ENCODE measurements at places on chromosomes 13 and 19.

DNA sequence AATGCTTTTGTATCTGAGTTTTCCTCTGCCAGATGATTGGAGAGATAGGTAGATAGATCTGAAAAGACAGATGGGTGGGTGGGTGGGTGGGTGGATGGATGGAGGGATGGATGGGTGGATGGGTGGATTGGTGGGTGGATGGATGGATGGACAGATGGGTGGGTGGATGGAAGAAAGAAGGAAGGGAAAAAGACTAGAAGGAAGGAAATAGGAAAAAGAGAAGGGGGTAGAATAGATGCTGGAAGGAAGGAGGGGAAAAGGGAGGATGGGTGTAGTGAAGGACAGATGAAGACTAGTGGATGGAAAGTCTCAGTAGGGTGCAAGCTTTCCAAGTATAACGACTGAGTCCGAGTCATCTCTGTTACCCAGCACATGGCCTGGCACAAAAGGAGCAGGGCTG lies 19.0 kb upstream of the FBL start:
- no peak for DNase-seq

DNA sequence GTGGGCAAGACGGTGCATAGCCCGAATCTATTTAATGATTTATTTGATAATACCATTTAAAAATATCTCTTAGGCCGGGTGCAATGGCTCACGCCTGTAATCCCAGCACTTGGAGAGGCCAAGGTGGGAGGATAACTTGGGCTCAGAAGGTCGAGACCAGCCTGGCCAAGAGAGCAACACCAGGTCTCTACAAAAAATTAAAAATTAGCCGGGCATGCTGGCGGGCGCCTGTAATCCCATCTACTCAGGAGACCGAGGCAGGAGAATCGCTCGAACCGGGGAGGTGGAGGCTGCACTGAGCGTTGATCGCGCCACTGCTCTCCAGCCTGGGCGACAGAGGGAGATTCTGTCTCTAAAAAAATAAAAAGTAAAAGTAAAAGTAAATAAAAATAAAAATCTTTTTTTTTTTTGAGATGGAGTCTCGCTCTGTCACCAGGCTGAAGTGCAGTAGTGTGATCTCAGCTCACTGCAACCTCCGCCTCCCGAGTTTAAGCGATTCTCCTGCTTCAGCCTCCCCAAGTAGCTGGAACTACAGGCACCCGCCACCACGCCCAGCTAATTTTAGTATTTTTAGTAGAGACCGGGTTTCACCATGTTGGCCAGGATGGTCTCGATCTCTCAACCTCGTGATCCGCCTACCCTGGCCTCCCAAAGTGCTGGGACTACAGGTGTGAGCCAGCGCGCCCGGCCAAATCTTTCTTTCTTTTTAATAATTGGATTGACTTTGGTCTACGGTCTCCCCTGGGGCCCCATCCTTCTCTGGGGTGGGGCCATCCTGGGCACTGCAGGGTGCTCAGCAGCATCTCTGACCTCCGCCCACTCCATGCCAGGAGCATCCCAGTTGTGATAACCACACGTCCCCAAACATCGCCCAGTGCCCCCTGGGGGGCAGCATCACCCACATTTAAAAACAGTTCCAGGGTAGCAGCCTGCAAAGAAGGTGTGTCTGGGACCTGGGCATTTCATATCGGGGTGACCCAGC lies 90.7 kb downstream of the GNG7 start:
- DNase-seq = no peak

DNA sequence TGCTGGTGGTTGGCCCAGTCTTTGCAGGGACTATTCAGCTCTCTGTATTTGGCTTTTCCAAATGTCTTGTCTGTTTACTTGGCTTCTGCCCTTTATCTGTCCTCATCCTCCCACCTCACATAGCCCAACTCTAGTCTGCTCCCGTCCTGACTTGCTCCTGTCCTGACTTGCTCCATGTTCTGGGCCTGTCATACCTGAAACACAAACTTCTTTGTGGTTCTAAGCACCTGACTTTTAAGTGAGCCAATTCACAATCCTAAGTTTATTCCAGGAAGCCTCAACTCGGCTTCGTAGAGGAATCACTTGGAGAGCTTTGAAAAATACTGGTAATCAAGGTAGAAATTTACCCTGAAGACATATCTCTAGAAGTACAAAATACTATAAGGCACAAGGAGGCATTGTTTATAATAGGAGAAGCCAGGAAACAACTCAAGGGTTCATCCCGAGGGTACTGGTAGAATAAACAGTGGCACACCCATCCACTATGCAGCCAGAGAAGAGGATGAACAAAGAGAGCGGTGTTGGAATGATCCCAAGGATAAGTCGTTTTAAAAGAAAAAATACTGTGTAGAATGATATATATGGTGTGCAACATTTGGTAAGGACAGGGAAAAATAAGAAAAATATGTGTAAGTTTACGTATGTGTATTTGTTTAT lies 284.5 kb downstream of the FGF14 start:
- DNase-seq = no peak

- no peak for DNase-seq
Observed at GRCh38 chr13:37014609-37015008, 14.0 kb downstream of the EXOSC8 start.

DNA sequence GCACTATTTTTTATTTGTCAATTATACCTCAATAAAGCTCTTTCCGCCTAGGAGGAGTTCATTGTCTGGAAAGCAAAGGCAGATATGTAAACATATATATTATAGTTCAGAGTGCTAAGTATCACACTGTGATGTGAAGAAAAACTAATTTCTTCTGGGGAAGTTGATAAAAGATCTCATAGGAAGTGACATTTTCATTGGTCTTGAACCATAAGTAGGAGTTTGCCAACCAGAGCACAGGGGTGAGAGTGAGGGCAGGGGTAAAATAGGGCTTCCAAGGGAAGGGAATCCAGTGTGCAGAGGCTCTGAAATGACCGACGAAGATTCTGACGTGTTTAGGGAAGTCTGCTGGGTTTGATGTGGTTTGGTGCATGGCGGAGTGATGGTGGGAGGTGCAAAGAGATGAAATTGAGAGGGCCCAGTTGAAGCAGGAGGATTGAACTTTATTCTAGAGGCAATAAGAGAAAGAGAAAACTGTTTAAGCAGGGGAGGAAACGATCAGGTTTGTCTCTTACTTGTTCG lies 780 bp upstream of the GTF2F2 start:
- DNase-seq = peak; percentile 40

- no peak for DNase-seq
Observed at GRCh38 chr13:45198924-45199323, 1.9 kb downstream of the KCTD4 start.

DNA sequence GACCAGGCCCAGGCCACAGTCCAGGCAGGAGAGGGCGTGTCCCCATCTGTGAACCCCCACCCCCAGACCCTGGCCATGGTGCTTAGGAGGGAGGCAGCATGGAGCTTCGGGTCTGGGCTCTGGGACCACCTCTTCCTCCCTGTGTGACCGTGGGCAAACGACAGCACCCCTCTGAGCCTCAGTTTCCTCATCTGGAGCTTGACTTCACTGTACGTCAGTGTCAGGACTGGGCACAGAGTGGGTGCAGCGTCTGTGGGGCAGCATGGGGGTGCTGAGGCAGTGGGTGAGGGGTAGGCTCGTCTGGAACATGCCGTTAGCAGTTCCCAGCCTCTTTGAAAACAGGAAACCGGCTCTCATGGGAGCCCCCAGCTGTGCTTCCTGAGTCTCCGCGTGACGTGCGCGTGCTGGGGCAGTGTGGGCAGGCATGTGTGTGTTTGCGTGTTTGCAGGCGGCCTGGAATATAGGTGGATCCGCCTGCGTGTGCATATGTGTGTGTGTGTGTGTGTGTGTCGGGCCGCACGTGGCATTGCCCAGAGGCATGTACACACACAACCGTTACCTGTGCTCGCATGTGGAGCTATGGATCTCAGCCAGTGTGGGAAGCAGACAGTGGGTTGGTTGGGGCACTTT lies 15.8 kb downstream of the ARRDC2 start:
- no peak for DNase-seq

GRCh38 chr13:54913668-54914067 lies 1885.1 kb downstream of the OLFM4 start:
- no peak for DNase-seq

DNA sequence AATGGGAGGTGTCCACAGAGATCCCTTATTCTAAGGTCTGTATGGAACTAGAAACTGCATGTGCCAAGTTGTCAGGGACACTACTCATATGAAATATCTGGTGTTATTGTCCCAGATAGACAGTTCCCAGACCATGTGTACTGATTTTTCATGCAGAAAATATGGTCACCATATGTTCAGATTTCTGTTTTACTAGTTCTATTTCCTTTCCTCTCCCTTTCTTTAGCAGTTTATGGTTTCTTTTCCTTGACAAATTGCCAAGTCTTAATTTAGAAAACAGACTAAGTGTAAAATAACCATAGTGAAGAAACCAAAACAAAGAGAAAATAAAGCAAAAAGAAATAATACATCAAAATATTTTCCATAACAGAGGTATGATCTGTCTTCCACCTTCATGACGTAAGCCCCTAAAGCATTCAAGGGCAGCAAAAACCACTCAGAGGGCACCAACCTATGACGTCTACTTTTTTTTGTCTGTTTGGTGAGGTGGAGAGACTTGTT lies 248.5 kb downstream of the KCTD12 start:
- no peak for DNase-seq

- DNase-seq = no peak
Observed at GRCh38 chr19:3162418-3163229, 15.9 kb upstream of the S1PR4 start.

DNA sequence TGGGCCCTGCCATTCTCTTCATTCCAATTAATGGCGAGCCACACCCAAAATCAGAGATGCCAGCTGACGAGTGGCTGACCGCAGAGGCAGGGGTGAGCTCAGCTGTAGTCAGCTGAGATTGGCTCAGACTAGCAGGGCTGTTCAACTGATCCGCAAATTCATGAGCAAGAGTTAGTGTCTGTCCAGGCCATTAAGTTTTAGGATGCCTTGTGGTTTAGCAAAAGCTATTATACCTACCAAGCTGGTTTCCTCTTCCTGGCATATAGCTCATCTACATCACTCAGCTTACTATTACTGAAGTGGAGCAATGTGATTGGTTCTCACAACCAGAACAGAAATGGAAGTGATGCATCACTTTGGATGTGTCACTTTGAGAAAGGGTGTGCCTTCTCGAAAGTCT lies 148.7 kb downstream of the NALCN start:
- no peak for DNase-seq

- DNase-seq = peak; percentile 11
Observed at GRCh38 chr19:54905803-54906511, at the start of gene NCR1. Gene NCR1, plus strand, starts transcription at chr19:54906148. Its CDS starts 40 bp downstream, at chr19:54906188.

DNA sequence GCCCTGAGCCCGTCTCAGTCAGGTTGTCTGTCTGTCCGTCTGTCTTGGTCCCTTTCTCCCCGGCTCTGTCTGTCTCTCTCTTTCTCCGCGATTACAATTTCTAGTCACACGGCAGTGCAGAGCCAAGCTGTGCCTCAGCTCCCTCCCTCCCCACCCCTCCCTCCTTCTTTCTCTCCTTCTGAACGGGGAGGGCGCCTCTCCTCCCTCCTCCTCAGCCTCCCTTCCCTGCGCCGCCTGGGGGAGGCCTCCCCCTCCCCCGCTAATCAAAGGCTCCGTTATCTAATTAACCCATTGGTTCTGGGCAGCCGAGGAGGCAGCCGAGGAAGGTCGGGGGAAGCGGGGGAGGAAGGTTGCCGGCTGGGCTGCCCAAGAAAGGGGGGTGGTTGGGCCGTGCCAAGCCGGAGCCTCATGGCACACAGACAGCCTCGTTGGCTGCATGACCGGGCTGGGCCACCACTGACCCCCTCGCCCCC lies 16.5 kb downstream of the LRRC4B start:
- DNase-seq = no peak

- DNase-seq = no peak
Observed at GRCh38 chr19:45785097-45785496, 2.8 kb upstream of the DMPK start.

DNA sequence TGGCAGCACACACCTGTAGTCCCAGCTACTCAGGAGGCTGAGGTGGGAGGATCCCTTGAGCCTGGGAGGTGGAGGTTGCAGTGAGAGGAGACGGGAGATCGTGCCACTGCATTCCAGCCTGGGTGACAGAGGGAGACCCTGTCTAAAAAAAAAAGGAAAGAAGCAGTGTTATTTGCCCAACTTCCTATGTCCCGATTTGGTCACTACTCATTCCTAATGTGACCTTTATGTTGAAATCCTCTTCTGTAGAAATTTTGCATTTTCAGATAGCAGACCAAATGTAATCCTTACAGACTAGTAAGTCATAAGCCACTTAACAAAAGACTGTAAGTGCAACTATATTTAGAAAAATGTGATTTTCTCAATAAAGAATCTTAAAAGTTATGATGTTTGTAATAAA lies 18.2 kb upstream of the STK24 start:
- DNase-seq = no peak
